ENCODE measurements at places on chromosomes 1 and 21. TPM values are rescaled to one million over a fixed set of nuclear protein-coding genes. Genes with fewer than 3 reads are reported as not detected.

DNA sequence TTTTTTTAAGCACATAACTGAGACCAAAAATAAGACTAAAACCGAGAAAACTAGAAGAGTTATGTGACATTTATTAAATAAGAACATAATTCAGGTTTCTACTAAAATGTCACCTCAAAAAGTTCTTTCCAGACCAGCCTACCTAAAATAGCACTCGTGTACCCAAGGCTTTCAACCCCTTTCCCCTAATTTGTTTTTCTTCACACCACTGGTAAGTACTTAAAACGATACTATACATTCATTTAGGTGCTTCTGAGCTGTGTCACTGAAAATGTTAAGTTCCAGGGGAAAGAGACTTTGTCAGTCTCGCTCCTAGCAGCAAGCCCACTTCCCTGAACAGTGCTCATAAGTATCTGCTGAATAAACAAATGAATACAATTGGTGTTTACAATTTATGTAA, 6.8 kb downstream of the RRAGC start:
- no peak overlapping the region for H3K27ac ChIP-seq
- no peak overlapping the region for H3K4me3 ChIP-seq
- H3K27me3 ChIP-seq = no peaks in the 10 kb centered on the region
- DNase-seq = no peak
- peaks cover 13% of the 10 kb centered on the region for H3K4me1 ChIP-seq

The B3GALT2 gene
- total RNA-seq = 0.33 TPM

DNA sequence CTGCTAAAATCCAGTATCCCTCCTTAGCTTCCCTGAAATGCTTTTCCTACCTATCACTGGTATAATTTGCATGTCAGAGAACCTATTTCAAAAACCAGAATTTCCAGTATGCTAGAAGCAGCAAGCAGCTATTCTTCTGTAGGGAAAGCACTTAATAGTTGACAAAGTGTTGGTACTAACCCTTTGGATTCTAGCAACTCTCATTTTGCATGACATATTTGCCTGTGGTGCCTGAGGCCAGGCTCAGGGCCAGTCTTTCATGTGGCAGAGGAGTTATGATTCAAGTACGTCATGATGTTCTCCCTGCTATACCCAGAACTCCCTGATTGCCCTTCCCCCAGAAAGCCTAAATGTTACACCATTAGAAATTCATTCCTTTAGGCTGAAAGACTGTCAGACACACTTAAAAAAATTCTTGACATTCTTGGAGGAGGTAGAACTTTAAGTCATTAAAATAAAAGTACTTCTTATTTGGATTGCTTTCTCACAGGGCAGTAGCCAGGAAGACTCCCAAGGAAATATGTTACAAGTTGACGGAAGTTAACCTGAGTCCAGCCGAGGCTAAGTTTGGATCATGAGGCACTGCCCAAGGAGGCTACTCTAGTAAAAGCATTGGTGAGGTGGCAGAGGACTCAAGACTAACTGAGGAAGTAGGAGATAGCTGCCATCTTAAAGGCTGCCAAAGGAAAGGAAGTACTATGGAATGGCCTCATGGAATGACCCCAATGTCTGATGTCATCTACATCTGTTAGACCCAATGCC, 298.4 kb upstream of the SPAG17 start:
- no peak for DNase-seq
- no peak overlapping the region for H3K4me3 ChIP-seq
- no peaks in the 10 kb centered on the region for H3K27me3 ChIP-seq
- no peak overlapping the region for H3K27ac ChIP-seq
- H3K36me3 ChIP-seq = no peaks in the 10 kb centered on the region
- no peaks in the 10 kb centered on the region for H3K4me1 ChIP-seq

GRCh38 chr1:172939475-172939874, 111.3 kb downstream of the TNFSF18 start:
- H3K27ac ChIP-seq = no peak overlapping the region
- H3K4me1 ChIP-seq = no peaks in the 10 kb centered on the region

The DCST2 gene
- 0.33 TPM for total RNA-seq

- no peak overlapping the region for H3K27ac ChIP-seq
- peaks cover 4% of the 10 kb centered on the region for H3K4me1 ChIP-seq
- H3K4me3 ChIP-seq = no peak overlapping the region
- H3K27me3 ChIP-seq = no peaks in the 10 kb centered on the region
- no peaks in the 10 kb centered on the region for H3K36me3 ChIP-seq
These were observed 198.8 kb upstream of the C8B start for GRCh38 chr1:57164584-57164983.

The S100B gene
- 2.6 TPM for total RNA-seq

- H3K36me3 ChIP-seq = no peaks in the 10 kb centered on the region
- no peaks in the 10 kb centered on the region for H3K4me1 ChIP-seq
- H3K4me3 ChIP-seq = no peak overlapping the region
- no peaks in the 10 kb centered on the region for H3K27me3 ChIP-seq
- no peak overlapping the region for H3K27ac ChIP-seq
These were observed 67.7 kb downstream of the LBR start for GRCh38 chr1:225360119-225360518.

DNA sequence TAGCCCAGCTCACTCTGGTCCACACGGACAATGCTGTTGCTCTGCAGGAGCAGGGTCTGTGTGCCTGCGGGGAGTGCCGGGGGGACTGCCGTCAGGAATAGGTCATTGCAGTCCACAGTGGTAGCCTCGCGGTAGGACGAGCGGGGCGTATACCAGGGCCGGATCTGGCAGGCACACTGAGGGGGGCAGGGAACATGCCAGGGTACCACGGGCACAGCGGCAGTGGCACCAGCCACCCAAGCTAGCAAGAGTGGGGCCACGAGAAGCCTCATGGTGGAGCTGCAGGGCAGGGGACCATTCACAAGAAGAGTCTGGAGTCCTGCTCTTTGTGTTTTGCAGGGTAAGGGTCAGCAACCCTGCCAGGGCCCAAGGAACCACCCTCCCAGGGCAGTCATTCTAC, 65.8 kb downstream of the LRRN2 start:
- no peak overlapping the region for H3K27ac ChIP-seq
- H3K27me3 ChIP-seq = no peaks in the 10 kb centered on the region
- H3K36me3 ChIP-seq = no peaks in the 10 kb centered on the region
- no peak overlapping the region for H3K4me3 ChIP-seq
- no peaks in the 10 kb centered on the region for H3K4me1 ChIP-seq

DNA sequence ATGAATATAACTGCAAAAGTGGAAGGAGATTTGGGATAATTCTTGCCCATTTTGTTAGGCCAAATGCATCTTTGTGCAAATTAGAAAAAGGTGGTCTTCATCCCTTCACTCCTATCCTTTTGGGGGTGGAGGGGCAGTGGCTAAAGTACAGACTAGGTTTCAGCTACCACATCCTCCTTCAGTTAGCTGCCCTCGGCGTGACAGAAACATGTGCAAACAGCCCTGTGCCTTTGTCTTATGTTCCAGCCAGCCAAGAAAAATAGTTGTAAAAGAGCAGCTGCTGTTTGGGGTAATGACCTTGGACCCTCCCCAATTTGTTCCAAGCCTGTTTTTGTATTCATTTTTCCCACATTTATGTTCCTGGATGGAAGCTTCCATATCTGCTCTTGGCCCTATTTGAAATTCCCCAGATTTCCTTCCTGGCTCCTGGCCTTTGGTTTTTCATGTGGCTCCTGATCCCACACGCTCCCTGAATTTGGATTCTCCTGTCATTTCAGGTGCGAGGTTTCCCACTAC, 8.3 kb upstream of the LGALS8 start:
- H3K4me3 ChIP-seq = no peak overlapping the region
- H3K27me3 ChIP-seq = no peaks in the 10 kb centered on the region
- no peaks in the 10 kb centered on the region for H3K36me3 ChIP-seq
- peak overlapping the region; percentile 79 for H3K27ac ChIP-seq

DNA sequence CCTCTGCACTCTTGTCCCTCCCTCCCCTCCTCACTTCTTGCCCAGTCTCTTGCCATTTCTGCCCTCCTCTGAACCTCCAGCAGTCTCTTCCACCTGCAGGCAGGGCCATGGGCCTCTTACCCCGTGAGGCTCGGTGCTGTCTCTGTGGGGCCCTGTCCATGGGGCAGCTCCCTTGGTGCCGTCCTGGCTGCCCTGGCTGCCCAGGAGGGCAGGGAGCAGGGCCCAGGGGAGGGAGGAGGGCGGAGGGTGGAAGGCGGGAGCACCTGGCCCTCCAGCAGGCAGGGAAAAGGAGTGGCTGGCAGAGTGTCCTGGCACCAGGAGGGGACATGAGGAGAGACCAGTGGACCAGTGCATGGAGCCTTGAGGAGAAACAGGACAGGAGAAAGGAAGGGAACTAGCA, at the start of gene RORC:
Gene RORC, minus strand, starts transcription at position 198 of the 400 bp plus-strand sequence. Its CDS starts 38 bp downstream, at position 160.
- peaks cover 85% of the 10 kb centered on the region for H3K4me1 ChIP-seq
- H3K4me3 ChIP-seq = peak within 1 kb of the TSS; percentile 79
- peak; percentile 92 for DNase-seq

DNA sequence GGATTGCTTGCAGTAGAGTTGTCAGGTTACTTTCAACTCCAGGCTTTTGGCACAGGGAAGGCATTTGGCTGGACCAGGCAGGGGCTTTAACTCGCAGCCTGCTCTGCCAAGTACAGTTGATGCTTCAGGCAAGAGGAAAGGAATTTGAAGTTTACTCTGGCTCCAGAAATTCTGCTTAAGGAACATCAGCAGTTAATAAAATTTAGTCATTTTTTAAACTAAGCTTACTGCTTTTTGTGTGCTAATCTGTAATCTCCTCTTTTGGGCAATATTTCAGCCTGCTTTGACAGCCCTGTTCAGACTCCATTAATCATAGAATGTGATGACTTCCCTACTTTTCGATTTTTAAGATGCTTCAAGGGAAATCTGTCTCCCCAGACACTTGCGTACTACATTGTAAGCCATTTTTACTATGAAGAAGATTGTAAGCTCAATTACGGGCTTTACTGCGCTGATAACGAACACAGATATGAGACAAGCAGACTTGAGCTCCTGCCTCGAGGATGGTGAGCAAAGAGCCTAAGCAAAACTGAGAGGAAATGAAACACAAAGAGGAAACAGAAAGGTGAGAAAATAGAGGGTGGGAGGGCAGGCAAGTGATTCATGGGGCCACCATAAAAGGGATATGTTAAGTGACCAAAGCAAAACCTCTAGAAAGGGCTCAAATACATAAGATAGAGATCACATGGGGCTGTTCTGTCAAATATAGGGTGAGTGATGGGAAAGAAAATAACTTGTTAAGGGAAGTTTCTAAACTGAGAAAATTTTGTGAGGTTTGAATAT, 76.6 kb upstream of the VAV3 start:
- no peak overlapping the region for H3K27ac ChIP-seq
- DNase-seq = no peak
- H3K4me1 ChIP-seq = no peaks in the 10 kb centered on the region
- H3K4me3 ChIP-seq = no peak overlapping the region

The VHLL gene
- not detected for total RNA-seq

DNA sequence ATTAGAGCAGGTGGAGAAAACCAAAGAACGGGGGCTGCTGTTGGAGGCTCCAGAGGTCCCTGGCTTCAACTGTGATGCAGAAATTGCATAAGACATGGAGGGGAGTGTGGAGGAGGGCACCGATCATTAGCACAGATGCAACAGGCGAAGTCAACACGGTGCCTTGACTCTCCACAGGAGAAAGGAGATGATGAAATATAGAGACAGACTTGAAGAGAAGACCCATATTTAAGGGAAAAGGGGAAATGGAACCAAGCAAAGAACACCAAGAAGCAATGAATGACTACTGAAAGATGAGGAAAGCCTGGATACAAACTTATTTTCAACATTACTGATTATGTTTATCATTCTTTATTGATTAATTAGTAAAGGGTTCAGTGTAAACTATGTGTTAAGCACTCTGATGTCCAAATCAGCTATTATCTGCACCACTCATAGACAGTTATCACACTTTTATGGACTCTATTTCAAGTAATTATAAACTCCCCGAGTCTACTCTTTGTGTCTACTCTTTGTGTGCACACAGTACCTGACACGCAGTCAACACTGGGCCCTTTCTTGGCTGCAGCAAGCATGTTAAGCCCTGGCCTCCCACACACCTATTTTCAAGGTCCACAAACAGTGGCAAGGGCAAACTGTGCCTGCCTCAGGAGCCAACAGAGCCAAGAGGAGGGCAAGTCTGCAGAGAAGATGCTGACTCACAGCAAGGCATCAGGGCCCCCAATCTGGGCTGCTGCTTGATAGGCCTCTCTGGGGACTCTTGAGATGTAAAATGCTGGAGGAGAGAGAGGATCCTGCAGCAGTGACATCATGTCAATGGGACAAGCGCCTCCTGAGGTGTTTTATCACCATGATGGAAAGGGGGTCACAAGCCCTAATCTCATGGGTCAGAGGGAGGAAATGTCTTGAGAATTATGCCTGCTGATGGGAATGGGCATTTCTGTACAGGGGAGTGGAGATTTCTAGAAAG, 17.6 kb downstream of the PCNX2 start:
- no peak overlapping the region for H3K27ac ChIP-seq
- no peaks in the 10 kb centered on the region for H3K4me1 ChIP-seq
- no peak for DNase-seq

- H3K4me3 ChIP-seq = no peak overlapping the region
- DNase-seq = no peak
- no peaks in the 10 kb centered on the region for H3K27me3 ChIP-seq
- H3K36me3 ChIP-seq = peaks cover 32% of the 10 kb centered on the region
- H3K4me1 ChIP-seq = no peaks in the 10 kb centered on the region
- no peak overlapping the region for H3K27ac ChIP-seq
These were observed 9.8 kb downstream of the ATP13A2 start for GRCh38 chr1:17001760-17002523.

- H3K4me1 ChIP-seq = no peaks in the 10 kb centered on the region
- no peak overlapping the region for H3K4me3 ChIP-seq
- H3K36me3 ChIP-seq = no peaks in the 10 kb centered on the region
These were observed 21.3 kb downstream of the PDE4B start for GRCh38 chr1:65813956-65814355.

The FNBP1L gene
- 23.1 TPM for total RNA-seq

- H3K36me3 ChIP-seq = no peaks in the 10 kb centered on the region
- H3K4me1 ChIP-seq = no peaks in the 10 kb centered on the region
- no peak overlapping the region for H3K4me3 ChIP-seq
- no peak overlapping the region for H3K27ac ChIP-seq
These were observed 150.9 kb upstream of the C1orf174 start for GRCh38 chr1:4050998-4051397.

DNA sequence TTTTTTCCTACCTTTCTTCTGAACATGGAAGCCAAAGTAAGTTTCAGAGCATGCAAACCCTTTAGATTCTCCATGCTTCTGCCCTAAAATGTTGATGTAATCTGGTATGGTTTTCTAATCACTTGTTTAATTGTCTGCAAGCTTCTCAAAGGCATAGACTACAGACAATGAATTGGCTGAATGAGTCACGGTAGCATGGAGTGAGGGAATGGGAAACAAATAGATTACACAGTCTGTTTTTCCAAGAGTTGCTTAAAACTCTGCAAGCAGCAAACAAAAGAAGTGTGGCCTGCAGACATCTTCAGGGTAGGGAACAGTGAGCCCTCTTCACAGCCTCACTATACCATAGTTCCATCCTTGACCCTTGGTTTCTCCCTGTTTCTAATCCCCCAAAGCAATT, 326.0 kb downstream of the BARHL2 start:
- H3K27me3 ChIP-seq = no peaks in the 10 kb centered on the region
- no peaks in the 10 kb centered on the region for H3K4me1 ChIP-seq
- no peak overlapping the region for H3K4me3 ChIP-seq
- no peak overlapping the region for H3K27ac ChIP-seq
- no peak for DNase-seq

The HRNR gene
- total RNA-seq = not detected

The FUCA1 gene
- 21.3 TPM for total RNA-seq

- no peak for DNase-seq
- no peak overlapping the region for H3K4me3 ChIP-seq
- no peaks in the 10 kb centered on the region for H3K27me3 ChIP-seq
- no peaks in the 10 kb centered on the region for H3K36me3 ChIP-seq
- H3K4me1 ChIP-seq = no peaks in the 10 kb centered on the region
- H3K27ac ChIP-seq = no peak overlapping the region
These were observed 15.7 kb downstream of the COL6A2 start for GRCh38 chr21:46113497-46114176.

The CLDN19 gene
- total RNA-seq = not detected
